NCI-H1436 (cell line): ENCODE measurements at places on chromosomes 2 and 18.

DNA sequence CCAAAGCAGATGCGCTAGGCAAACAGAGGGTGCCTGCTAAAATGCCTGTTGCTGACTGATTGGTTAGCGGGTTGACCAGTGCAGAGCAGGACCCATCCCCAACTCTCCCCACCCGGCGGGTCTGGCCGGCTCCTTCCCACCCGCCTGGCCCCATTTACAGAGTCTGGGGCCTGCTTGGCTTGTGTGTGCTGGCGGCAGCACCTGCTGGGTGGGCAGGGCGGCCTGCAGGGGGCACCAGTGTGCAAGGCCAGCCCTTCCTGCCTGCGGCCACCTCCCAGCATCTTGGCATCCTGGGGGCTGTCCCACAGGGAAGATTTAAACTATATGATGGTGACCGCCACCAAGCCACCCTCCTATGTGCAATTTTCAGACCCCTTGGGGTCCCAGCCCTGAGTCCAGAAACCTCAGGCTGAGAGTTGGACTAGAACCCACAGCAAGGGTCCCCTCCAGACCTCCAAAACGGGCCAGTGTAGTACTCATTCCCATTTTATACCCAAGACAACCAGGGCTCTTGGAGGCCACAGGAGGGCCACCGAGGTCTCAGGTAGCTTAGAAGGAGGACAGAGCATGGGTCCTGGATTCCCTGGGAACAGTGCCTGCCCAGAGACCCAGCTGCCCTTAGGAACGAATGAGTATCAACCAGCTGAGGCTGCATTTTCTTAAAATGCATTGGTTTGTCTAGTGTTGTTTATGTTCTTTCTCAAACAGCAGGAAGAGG is 173.6 kb downstream of the SMAD7 start:
- DNase-seq: peak; percentile 55

GRCh38 chr2:26614216-26615138 is 26.7 kb downstream of the CIB4 start:
- DNase-seq: no peak

GRCh38 chr18:9928646-9929259 is 14.9 kb downstream of the VAPA start:
- no peak for DNase-seq

DNA sequence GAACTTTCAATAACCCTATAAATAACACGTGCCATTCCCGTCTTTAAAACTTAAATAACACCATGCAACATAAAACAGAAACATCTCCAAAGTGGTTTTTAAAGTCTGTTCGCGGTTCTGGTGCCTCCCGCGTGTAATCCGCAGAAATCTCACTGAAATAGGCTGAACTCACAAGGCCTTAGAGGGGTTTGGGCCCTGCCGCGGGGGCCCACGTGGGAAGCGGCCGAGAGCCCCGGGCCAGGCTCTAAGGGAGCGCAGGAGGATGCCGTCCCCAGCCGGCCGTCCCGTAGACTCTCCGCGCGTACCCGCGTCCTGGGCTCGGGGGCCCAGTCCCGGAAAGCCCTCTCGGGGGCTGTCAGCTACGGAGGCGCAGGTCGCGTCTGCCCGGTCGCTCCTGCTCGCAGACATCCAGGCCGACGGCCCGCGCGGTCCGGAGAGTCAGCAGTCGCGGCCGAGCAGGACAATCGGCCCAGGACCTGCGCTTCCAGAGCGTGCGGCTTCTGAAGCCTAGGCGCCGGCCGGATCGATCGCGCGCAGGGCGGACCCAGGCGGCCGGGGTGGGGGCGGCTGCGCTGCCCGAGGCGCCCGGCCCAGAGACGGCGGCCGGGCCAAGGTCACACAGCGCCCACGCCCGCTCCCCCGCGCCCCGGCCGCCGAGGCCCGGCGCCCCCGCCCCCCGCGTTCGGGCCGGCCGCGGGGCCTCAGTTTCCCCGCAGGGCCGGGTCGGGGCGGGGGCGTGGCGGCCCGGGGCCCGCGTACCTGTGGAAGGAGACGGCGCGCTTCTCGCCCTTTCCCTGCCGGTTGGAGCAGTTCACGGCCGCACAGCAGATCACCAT is 558 bp downstream of the THAP4 start:
- no peak for DNase-seq

GRCh38 chr2:137892739-137893138 is 71.5 kb upstream of the HNMT start:
- peak; percentile 79 for DNase-seq

DNA sequence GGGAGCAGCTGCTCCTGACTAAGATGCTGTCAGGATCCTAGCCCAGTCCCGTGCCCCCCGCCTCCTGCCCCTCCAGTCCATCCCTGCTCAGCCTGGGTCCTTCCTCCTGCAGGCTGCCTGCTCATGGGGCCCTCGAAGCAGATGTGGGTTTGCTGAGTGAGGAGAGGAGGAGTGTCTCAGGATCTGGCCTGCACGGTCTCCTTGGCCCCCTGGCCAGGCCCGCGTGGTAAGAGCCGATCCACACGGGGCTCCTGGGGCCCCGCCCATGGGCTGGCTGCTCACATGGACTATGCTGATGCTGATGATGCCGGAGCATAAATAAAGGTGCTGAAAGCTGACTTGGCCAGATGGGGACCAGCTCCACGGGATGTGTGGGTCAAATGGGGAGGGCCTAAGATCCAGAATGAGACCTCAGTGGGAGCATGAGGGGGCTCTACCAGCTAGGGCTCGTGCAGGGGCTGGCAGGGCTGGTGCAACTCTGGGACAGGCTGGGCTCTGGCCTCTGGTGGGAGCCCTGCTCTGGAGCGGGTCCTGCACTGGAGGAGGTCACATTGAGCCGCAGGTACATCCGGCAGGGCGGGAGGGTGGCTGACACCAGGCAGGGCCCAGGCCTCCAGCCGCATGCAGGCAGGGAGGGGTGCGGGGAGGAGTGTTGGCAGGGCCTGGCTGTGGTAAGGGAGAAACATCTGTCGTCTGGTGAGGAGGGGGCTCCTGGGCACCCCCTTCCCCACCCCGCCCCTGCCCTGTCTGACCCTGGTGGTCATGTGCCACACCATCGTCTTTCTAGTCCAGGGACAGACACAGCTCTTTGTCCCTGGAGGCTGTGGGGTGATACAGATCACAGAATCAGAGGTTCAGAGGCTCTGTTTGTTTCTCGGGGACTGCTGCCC is 275.3 kb upstream of the HDAC4 start:
- DNase-seq: no peak

GRCh38 chr2:179764710-179765109 is 96.7 kb downstream of the ZNF385B start:
- DNase-seq: no peak

GRCh38 chr18:2924920-2925319 is 78.1 kb downstream of the EMILIN2 start:
- DNase-seq: no peak

DNA sequence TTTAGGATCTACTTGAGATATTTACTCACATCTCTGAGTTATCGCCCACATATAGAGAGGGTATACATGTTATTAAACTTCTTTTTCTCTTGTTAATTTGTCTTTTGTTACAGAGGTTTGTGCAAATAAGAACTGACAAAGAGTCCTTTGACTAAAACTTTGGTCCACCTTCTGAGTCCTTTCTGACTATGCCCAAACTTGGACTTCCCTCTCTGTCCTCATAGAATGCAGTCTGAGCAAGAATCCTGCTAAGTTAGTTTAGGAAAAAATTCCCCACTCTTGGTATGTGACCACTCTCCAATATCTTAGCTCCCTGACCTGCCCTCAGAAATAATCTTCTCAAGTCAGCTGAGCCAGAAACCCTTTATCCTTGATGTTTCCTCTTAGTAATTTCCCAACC is 257.5 kb upstream of the REG3G start:
- DNase-seq: no peak

- DNase-seq: no peak
Measured at GRCh38 chr2:64404743-64405142, 49.2 kb upstream of the LGALSL start.

DNA sequence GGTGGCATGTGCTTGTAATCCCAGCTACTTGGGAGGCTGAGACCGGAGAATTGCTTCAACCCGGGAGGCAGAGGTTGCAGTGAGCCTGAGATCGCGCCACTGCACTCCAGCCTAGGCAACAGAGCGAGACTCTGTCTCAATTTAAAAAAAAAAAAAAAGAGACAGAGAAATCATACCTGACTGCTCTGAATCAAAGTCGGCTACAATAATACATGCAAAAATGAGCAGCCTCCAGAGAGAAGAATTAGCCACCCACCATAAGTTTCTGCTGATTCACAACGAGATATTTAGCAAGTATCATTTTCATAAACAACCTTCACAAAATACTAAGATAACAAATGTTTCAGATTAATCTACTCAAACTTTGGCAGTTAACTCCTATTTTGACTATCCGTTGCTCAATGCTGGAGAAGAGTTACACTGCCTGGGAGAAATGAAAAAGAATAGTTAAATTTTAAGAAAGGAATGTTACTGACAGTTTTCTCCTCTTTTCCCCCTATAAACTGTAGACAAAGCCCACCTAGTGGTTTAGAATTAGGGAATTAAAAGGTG is 1.5 kb downstream of the OSBPL1A start:
- DNase-seq: no peak
